HFF-Myc (cell line): ENCODE measurements at places on chromosomes 7 and 10.

DNA sequence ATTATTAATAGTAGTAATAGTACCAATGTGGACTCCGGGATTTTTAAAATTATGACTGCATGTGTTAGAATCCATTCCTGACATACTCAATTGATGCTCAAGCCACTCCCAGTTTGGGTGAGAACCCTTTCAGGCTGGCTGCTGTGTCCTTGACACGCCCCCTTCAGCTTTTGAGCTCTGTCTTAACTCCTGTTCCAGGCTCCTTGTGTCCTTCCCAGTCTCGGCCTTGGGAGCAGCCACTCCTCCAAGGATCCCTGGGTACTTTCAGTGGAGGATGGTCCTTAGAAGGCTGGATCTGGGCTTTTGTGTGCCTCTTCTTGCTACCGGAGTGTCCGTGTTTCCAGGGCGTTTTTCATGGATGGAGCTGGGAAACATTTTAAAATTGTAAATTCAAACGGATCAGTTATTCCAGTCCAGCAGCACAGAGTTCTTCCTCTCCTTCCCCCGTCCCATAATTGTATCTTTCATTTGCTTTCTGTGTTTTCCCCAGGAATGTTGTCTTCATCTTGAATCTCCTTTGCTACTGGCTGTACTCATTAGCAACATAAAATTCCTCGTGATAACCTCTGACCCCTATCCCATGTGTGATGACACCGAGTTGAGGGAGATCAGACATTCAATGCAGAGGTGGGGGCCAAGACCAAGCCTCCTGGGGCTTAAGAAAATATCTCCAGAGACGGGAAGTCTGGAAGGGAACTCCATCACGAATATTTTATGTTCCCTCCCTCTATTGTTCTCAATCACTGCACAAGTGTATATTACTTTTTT is 40.0 kb upstream of the PFKFB3 start:
- no peak for DNase-seq

GRCh38 chr10:23441251-23441650 is 2.4 kb downstream of the OTUD1 start:
- no peak for DNase-seq

GRCh38 chr7:158476331-158476932 is 111.2 kb downstream of the PTPRN2 start:
- no peak for DNase-seq

- DNase-seq, result no peak
These were observed 508.7 kb upstream of the SEMA3D start for GRCh38 chr7:85695533-85695932.

DNA sequence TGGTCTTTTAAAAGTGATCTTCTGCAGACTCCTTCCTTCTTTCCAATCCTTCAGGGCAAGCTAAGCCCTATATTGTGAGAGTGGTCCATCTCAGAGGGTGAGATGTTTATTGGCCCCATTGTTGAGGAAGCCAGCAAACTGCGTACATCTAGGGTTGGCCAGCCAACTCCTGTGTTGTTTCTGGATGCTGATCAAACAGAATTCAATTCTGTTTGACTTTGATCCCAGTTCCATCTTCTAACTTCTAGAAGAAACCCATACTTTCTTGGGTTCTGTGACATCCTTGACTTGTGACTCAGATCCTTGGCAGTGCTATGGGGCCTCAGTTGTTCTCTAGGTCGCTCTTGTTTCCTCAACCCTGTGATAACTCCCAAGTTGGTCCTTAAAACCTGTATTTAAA is 116.2 kb downstream of the LSMEM1 start:
- no peak for DNase-seq

GRCh38 chr10:43707770-43708169 is 59.1 kb upstream of the ZNF32 start:
- DNase-seq, result no peak

- no peak for DNase-seq
These were observed 999 bp downstream of the SFTPD start for GRCh38 chr10:79947787-79948424.

DNA sequence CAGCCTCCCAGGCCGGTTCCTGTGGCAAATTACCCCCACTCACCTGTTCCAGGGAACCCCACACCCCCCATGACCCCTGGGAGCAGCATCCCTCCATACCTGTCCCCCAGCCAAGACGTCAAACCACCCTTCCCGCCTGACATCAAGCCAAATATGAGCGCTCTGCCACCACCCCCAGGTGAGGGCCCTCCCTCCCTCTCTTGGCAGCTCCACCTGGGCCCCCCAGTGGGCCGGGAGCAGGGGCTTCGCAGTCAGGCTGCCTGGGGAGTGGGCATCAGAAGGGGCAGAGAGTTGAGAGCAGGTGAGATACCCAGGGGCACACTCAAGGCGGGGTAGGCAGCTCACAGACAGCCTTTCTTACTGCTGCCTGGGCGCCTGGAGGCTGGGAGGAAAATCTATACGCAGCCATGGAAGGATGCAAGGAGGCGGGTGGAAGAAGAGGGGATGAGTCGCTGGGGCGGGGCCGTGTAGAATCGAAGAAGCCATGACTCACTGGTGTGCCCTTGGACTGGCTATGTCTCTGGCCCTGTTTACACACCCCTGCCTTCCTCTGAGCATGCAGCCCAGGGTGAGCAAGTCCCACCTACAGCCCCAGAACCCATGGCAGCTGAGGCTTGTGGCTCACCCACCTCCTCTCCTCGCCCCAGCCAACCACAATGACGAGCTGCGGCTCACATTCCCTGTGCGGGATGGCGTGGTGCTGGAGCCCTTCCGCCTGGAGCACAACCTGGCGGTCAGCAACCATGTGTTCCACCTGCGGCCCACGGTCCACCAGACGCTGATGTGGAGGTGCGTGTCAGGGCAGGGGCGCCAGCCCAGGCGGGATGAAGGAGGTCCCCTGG is 48.6 kb upstream of the PPIF start:
- DNase-seq, result peak; percentile 86

- DNase-seq, result peak; percentile 1
These were observed 26.3 kb upstream of the WDR11 start for GRCh38 chr10:120824881-120825309.

DNA sequence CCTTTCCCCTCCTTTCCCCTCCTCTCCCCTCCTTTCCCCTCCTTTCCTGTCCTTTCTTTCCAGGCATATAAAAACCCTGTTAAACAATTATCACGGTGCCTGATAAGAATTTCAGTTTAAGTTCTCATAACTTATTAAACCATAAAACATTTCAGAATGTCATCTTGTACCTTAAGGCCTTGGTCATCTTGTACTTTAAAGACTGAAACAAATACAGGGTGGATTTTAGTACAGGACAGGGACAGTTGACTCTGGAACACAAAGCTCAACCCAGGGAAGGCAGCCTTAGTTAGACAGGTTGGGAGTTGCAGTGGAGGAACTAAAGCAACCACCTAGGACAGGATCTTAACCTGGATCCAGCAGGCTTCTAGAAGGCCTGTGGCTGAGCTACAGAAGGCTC is 1.2 kb downstream of the AGR3 start:
- no peak for DNase-seq

DNA sequence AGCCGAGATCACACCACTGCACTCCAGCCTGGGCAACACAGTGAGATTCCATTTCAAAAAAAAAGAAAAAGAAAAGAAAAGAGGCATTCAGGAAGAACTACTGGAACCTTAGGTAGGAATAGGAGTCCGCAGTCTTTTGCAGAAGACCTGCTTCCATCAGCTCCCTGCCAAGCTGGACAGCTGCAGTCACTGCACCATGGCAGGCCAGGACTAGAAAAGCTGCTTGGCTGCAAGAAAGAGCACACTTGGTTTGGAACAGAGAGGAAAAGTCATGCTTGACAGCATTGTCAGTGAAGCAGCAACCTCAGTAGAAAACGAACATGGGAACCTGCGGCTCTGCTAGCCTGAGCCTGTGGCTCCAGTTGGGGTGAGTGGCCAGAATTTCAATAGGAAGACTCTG is 104.3 kb downstream of the MARCHF5 start:
- DNase-seq, result no peak

DNA sequence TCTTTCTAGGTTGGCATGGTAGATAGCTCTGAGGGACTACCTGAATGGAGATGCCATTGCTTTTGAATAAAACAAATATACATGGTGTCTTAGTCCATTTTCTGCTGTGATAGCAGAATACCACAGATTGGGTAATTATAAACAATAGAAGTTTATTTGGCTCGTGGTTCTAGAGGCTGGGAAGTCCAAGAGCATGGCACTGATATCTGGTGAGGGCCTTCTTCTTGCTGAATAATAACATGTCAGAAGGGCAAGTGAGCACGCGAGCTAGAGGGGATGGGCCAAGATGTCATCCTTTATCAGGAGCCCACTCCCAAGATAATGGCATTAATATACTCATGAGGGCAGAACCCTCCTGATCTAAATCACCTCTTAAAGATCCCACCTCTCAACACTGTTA is 21.9 kb downstream of the SGPL1 start:
- DNase-seq, result no peak

GRCh38 chr7:24135003-24135817 is 148.8 kb upstream of the NPY start:
- DNase-seq, result no peak

GRCh38 chr10:104308439-104308903 is 29.8 kb downstream of the ITPRIP start:
- DNase-seq, result no peak

DNA sequence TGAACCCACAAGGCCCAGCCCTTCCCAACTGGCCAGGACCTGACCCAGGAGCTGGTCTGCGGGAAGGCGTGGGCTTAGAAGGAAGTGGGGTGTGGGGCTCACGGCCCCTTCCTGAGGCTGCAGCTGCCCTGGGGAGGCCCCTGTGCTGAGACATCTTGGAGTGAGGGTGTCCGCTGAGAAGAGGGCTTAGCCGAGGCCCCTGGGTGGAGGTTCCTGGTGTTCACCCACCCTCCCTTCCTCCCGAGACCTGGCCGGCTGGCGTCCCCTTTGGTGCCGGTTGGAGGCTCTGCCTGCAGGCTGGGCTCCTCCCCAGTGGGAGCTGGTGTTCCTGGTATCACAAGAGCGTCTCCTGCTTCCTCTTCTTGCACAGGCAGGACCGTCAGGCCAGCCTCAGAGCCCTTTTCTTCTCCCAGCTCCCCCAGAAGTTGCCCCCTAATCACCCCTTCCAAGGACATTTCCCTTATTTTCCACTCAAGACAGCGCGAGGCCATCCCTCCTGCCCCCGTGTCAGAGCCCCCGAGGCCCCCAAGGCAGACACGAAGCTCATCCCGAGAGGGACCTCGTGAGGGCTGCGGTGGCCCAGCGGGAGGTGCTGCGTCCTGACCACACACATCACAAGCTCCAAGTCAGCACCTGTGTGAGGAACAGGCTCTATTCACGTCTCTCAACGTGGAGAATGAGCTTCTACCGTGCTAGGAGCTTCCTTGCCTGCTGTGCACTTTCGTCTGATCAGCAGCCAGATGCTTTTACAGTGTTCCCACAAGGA is 25.1 kb upstream of the FAM20C start:
- no peak for DNase-seq

- DNase-seq, result no peak
These were observed 52.7 kb upstream of the VIPR2 start for GRCh38 chr7:159197066-159197975.

DNA sequence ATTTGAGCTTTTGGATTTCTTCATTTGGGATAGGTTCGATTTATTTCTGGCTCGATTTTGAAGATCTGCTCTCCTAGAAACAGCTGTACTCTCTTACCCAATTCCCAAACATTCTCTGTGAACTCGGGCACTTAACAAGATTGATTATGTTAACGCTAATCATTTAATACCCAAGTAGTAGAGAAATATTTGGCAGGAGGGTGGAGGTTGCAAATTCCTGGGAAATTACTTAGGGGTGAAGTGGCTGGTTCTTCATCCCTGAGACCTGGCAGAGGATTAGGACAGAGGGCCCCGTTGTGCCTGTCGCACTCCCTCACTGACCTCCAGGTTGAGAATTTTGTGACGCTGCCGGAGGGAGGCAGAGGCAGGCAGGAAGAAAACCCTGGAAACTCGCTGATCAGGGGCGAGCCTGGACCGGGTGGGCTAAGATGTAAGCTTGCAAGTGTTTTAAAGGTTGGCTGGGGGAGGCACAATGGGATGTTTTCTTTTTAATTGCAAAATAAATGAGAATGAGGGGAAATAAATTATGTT is 182.6 kb downstream of the TCF7L2 start:
- no peak for DNase-seq

GRCh38 chr7:92841192-92841591 is 4.8 kb upstream of the CDK6 start:
- no peak for DNase-seq

- no peak for DNase-seq
These were observed 1288.5 kb upstream of the AUTS2 start for GRCh38 chr7:68309806-68310205.

- no peak for DNase-seq
These were observed 184.6 kb downstream of the SGMS1 start for GRCh38 chr10:50439187-50439586.

DNA sequence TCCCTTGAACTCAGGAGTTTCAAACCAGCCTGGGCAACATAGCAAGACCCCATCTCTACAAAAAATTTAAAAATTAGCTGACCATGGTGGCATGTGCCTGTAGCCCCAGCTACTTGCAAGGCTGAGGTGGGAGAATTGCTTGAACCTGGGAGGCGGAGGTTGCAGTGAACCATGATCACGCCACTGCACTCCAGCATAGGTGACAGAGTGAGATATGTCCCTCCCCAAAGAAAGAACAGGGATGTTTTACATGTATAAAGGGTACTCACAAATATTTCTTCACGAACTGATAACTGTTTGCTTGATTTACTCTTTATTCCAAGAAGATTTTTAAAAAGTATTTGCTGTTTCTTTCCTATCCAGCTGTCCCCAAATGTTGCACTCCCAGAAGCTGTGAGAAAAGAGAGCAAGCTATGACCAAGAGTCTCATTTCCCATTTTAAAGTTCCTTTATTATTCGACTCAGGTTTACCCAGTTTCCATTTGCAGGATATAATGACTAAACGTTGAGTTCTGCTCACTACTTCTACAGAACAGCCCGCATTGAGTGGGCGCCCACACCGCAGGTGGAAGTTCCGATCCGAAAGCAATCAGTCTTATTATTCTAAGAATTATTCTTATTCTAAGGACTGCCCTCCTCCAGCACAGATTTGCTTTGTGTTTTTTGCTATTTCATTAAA is 90.7 kb downstream of the APBB1IP start:
- no peak for DNase-seq
